T-cell (primary cell): ENCODE measurements at places on chromosomes 3 and 15. TPM values are rescaled to one million over a fixed set of nuclear protein-coding genes. Genes with fewer than 3 reads are reported as not detected.

DNA sequence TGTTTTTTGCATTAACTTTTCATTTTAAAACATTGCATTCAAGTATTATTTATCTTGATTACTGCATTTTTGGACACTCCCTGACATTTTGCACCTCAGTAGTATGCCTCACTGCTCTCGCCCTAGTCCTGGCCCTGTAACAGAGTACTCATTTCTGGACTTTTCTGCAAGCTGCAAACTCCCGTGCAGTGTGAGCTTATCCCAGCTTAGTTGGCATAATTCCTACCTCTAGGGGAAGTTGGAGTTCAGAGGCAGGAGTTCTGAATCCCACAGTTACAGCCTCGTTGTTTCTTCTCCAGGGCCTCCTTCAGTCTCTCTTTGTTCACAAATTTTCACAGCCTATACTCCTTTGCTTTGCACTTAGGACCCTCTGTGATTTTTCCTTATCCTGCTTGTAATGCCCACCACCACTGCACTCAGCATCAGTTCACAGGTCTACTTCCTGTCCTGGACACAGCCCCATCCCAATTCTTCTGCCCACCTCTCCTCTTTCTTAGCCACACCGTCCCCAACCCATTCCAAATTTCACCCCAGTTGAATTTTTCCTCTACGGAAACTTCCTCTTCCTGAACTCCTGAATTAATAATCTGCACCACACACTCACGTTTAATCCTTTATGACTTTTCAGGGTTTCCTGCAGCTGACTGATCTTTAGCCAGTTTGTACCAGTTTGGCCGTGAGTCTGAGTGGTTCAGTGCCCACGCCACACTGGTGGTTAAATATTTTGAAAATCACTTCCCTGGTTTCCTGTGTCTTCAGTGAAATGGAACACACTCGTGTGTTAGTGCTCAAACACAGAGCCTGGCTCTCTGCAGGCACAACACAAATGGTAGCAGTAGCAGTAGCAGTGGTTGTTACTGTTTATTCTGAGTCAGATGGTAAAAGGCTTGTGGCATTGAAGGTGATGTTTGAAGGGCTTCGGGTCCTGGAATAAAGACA is 6.3 kb upstream of the CTSH start:
- H3K36me3 ChIP-seq, result no peaks in the 10 kb centered on the region
- H3K4me3 ChIP-seq, result no peak overlapping the region
- no peak for DNase-seq
- H3K27me3 ChIP-seq, result no peaks in the 10 kb centered on the region
- H3K4me1 ChIP-seq, result peaks cover 7% of the 10 kb centered on the region
- no peak overlapping the region for H3K27ac ChIP-seq

GRCh38 chr3:9976721-9977709 is 9.6 kb downstream of the EMC3 start:
- H3K27me3 ChIP-seq, result no peaks in the 10 kb centered on the region
- no peaks in the 10 kb centered on the region for H3K4me1 ChIP-seq
- peaks cover 18% of the 10 kb centered on the region for H3K36me3 ChIP-seq
- H3K4me3 ChIP-seq, result no peak overlapping the region
- H3K27ac ChIP-seq, result no peak overlapping the region

- no peaks in the 10 kb centered on the region for H3K27me3 ChIP-seq
- no peak overlapping the region for H3K4me3 ChIP-seq
- no peaks in the 10 kb centered on the region for H3K4me1 ChIP-seq
Observed at GRCh38 chr3:141429371-141430035, 57.3 kb upstream of the RASA2 start.

- no peak overlapping the region for H3K27ac ChIP-seq
- no peak overlapping the region for H3K4me3 ChIP-seq
- peaks cover 26% of the 10 kb centered on the region for H3K27me3 ChIP-seq
- H3K36me3 ChIP-seq, result no peaks in the 10 kb centered on the region
- no peaks in the 10 kb centered on the region for H3K4me1 ChIP-seq
Observed at GRCh38 chr3:184756151-184757021, 44.5 kb upstream of the MAGEF1 start.

- H3K27me3 ChIP-seq, result no peaks in the 10 kb centered on the region
- H3K27ac ChIP-seq, result no peak overlapping the region
- H3K4me3 ChIP-seq, result no peak overlapping the region
- no peak for DNase-seq
- H3K4me1 ChIP-seq, result no peaks in the 10 kb centered on the region
Observed at GRCh38 chr3:188097791-188098190, 56.2 kb upstream of the LPP start.

DNA sequence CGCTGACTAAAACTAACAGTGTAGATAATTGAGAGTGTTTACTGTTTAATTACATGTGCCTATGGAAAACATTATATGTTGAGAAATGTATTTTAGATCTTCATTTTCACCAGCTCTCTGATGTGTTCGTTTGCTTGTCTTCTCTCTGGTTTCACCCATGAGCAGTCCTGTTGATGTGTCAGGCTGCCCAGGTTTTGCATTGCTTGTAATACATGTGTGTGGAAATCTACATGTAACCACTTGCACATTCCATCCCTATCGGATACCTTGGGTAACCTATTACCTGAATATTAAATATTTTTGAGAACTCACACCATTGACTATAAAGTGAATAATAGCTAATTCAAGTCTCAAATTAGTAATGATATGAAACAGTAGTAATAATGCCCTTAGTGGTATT is 13.1 kb downstream of the PPP4R2 start:
- DNase-seq, result no peak
- H3K36me3 ChIP-seq, result peaks cover 4% of the 10 kb centered on the region
- peaks cover 21% of the 10 kb centered on the region for H3K4me1 ChIP-seq

DNA sequence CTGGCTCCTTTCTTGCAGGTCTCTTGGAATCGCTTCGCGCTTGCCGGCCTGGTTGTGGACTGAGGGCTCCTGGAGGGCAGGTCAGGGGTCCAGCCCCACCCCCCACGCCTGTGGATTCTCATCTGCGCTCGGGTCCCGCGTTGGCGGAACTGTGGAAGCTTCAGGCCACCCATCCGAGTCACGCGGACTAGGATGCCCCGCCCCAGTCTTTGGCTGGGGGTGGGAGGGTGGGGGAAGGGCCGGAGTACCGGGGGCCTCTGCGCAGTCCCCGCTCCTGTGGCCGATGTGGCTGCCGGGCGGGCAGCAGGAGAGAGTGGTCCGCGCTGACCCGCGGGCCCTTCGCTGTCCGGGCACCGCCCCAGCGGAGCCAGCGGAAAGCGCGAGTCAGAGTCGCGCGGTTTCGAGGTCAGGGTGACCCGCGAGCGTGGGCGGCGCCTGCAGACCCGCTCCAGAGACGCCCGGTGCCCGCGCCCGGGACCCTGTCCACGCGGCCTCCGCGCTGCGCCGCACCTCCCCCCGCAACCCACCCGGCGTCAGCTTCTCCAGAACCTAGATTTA is 114.2 kb downstream of the KLF13 start:
- H3K27me3 ChIP-seq, result no peaks in the 10 kb centered on the region
- DNase-seq, result no peak
- no peaks in the 10 kb centered on the region for H3K36me3 ChIP-seq
- H3K4me1 ChIP-seq, result peaks cover 64% of the 10 kb centered on the region
- H3K4me3 ChIP-seq, result peak overlapping the region; percentile 49

DNA sequence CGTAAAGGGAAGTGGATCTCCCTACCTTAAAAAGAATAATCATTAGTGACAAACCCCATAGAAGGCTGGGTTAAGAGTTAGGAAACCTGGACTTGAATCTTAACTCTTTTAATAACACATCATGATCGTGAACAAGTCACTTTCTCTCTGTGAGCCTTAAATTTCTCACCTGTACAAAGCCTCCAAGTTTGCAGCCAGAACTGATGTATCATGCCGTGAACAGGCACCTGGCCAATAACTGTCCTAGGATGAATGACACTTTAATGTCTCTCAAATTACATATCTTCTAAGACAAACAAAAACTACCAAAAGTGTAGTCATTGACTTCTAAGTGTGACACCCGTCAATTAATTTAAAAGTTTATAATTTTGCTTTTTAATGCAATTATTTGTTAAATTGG is 3.9 kb downstream of the UPK1B start:
- H3K36me3 ChIP-seq, result no peaks in the 10 kb centered on the region
- no peak overlapping the region for H3K27ac ChIP-seq
- H3K4me1 ChIP-seq, result no peaks in the 10 kb centered on the region
- no peak overlapping the region for H3K4me3 ChIP-seq
- no peak for DNase-seq

DNA sequence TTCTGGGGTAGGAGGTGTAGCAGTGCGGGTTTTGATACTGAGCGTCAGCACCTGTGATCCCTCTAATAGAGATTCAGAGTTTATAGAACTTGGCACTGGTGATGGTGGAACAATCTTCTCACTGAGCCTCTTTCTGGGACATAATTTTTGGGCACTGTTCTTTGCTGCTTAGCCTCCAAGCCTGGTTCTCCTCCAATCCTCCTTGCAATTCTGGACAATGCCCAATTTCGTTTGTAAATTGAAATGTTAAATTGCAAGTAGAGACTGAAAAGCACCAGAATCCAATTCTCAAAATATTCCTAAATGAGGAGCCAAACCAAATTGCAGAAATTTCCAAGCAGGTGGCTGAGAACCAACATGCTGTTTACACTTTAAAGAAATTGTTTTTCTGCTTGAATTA is 149.8 kb upstream of the ABI3BP start:
- no peak overlapping the region for H3K4me3 ChIP-seq
- H3K27ac ChIP-seq, result no peak overlapping the region
- H3K27me3 ChIP-seq, result no peaks in the 10 kb centered on the region
- no peaks in the 10 kb centered on the region for H3K4me1 ChIP-seq
- DNase-seq, result no peak

GRCh38 chr3:66609660-66610561 is 109.1 kb upstream of the LRIG1 start:
- H3K4me3 ChIP-seq, result no peak overlapping the region
- DNase-seq, result no peak
- no peak overlapping the region for H3K27ac ChIP-seq
- H3K36me3 ChIP-seq, result no peaks in the 10 kb centered on the region
- H3K27me3 ChIP-seq, result peaks cover 4% of the 10 kb centered on the region

DNA sequence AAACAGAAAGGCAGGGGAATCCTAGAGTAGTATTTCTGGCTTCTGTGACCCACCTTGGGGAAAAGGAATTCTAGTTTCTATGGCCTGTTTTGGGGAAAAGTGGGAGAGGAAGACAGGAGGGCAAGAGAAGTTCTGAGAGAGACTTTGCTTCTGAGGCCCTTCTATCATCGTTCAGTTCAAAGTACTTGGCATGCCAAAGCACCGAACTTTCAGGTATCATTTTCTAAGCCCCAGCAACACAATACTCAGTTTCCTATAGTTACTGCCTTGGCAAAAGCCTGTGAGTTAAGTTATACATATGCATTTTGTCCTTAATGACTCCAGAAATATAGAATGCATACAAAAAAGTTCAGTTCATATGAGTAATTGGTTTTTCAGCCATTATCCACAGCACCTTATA is 74.1 kb upstream of the CHD2 start:
- no peak overlapping the region for H3K4me3 ChIP-seq
- DNase-seq, result no peak
- H3K27me3 ChIP-seq, result no peaks in the 10 kb centered on the region
- H3K36me3 ChIP-seq, result no peaks in the 10 kb centered on the region

DNA sequence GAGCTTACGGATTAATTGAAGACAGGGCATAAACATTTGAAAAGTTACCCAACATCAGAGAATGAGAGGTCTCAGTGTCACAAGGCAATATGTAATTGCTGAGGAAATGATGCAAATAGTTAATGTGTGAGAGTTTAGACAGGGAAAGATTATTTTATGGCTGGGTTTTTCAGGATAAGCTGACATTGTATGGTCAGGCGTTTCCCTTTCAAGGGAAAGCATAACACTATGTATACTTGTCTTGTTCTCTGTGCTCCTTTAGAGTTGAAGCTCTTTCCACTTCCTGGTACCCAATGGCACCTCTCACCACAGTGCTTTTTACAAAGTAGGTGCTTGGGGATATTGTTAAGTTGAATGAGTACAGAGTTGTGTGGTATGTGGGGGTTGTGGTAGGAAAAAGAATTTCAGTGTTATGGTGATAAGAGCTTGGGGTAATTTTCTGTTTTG is 19.9 kb downstream of the IQGAP1 start:
- H3K4me1 ChIP-seq, result peaks cover 41% of the 10 kb centered on the region
- H3K4me3 ChIP-seq, result no peak overlapping the region
- H3K27me3 ChIP-seq, result no peaks in the 10 kb centered on the region

GRCh38 chr15:33211176-33211808 is 16.8 kb upstream of the FMN1 start:
- no peak overlapping the region for H3K4me3 ChIP-seq
- no peaks in the 10 kb centered on the region for H3K27me3 ChIP-seq
- no peaks in the 10 kb centered on the region for H3K4me1 ChIP-seq
- H3K36me3 ChIP-seq, result no peaks in the 10 kb centered on the region

- H3K27me3 ChIP-seq, result peaks cover 7% of the 10 kb centered on the region
- no peak for DNase-seq
- H3K27ac ChIP-seq, result no peak overlapping the region
- no peaks in the 10 kb centered on the region for H3K36me3 ChIP-seq
- H3K4me1 ChIP-seq, result no peaks in the 10 kb centered on the region
Observed at GRCh38 chr3:108004647-108005046, 86.2 kb downstream of the CD47 start.

GRCh38 chr3:25576831-25577454 is 87.8 kb downstream of the TOP2B start:
- H3K27ac ChIP-seq, result no peak overlapping the region
- no peak overlapping the region for H3K4me3 ChIP-seq
- H3K36me3 ChIP-seq, result no peaks in the 10 kb centered on the region
- H3K4me1 ChIP-seq, result no peaks in the 10 kb centered on the region
- peaks cover 19% of the 10 kb centered on the region for H3K27me3 ChIP-seq

GRCh38 chr15:94991718-94992117 is 760.4 kb downstream of the MCTP2 start:
- H3K4me3 ChIP-seq, result no peak overlapping the region
- no peak for DNase-seq
- H3K36me3 ChIP-seq, result no peaks in the 10 kb centered on the region
- H3K4me1 ChIP-seq, result no peaks in the 10 kb centered on the region

GRCh38 chr3:147313513-147313912 is 92.8 kb downstream of the ZIC4 start:
- H3K27ac ChIP-seq, result no peak overlapping the region
- H3K27me3 ChIP-seq, result no peaks in the 10 kb centered on the region
- no peaks in the 10 kb centered on the region for H3K4me1 ChIP-seq
- DNase-seq, result no peak
- no peak overlapping the region for H3K4me3 ChIP-seq

Gene KY
- not detected for total RNA-seq

Gene NANOGP8
- total RNA-seq, result not detected

Gene SLC24A5
- total RNA-seq, result not detected

Gene THOC7
- 31.5 TPM for total RNA-seq

Gene RBMS3
- total RNA-seq, result 1.7 TPM

Gene EPHA6
- total RNA-seq, result not detected

Gene CD96
- 226 TPM for total RNA-seq

Gene PLSCR1
- 19.0 TPM for total RNA-seq

Gene ATP13A4
- 3.5 TPM for total RNA-seq

Gene CCDC54
- total RNA-seq, result not detected

Gene ZPLD1
- total RNA-seq, result not detected

Gene VWA5B2
- total RNA-seq, result not detected

Gene AP4E1
- 14.0 TPM for total RNA-seq

Gene HYAL2
- total RNA-seq, result 6.8 TPM

Gene HCLS1
- 327 TPM for total RNA-seq

Gene NRROS
- total RNA-seq, result 14.5 TPM

Gene OR5K2
- total RNA-seq, result not detected

Gene DPP8
- 49.9 TPM for total RNA-seq

Gene PP2D1
- total RNA-seq, result not detected
